HFF-Myc (cell line): ENCODE measurements at places on chromosomes 6 and 20.

GRCh38 chr6:3748208-3749066 lies 3.1 kb downstream of the PXDC1 start:
- DNase-seq, result peak; percentile 70

DNA sequence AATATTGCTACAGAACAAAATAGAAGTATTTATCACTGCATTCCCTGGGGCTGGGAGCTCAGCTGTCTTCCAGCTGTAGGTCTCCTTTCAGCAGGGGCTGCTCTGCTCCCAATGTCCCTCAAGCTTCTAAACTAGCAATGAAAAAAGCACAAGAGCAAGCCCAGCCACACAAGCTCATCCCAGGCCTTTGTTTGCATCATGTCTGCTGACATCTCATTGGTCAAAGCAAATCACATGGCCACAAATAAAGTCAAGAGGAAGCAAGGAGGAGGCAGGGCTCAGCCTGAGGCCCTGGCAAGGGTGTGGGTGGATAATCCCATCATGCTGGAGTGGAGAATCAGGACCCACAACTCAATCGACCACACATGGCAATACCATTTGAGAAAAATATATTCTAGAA lies 2.2 kb upstream of the BFSP1 start:
- no peak for DNase-seq

DNA sequence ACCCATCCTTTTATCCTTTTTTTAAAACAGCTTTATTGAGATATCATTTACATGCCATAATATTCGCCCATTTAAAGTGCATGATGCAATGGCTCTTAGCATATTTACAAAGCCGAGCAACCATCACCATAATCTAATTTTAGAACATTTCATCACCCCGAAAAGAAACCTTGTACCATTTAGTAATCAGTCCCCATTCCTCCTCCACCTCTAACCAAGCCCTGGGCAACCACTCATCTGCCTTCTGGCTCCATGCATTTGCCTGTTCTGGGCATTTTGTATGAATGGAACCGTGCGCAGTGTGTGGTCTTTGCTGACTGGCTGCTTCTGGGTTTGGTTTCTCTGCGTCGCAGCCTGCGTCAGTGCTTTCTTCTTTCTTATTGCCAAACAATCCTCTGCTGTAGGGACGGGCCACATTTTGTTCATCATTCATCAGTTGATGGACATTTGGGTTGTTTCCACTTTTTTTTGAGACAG lies 10.2 kb upstream of the EEF1A2 start:
- no peak for DNase-seq

DNA sequence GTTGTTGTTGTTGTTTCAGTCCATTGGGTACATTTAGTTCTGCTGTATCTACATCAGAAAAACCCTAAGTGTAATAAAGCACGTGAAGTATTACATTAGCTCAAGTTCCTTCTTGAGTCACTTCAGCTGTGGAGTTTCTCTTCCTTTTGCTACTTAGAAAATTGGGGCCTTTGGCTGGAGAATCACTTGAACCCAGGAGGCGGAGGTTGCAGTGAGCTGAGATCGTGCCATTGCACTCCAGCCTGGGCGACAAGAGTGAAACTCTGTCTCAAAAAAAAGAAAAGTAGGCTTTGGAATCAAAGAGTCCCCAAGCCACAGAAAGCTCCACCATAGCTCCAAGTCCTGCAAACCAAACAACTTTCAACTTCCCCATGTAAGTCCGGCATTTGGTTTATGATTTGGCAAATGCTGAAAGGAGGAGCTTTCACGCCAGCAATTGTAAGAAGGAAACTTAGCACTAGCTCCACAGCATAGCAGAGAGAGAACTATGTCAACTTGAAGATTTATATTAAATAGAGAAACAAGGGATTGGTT lies 56.5 kb upstream of the RNF144B start:
- no peak for DNase-seq
